ENCODE measurements at places on chromosomes 2 and 18.

- no peak for DNase-seq
Measured at GRCh38 chr2:95268211-95269035, 5.8 kb upstream of the PROM2 start.

DNA sequence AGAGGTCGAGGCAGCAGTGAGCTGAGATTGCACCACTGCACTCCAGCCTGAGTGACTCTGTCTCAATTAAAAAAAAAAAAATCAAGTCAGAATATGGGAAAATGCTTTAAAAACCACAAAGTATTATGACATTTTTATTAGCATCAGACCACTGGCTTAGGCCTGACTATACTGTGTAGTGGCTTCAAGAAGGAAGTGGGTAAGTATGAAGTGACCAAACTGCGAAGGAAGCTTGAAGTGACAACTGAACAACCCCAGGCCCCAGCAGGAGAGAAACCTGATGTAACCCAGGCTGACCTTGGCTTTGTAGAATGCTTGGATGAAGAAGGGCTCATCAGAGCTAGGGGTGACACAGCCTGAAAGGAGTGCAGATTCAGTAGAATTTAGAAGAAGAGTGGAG is 21.4 kb upstream of the HAAO start:
- no peak for DNase-seq

DNA sequence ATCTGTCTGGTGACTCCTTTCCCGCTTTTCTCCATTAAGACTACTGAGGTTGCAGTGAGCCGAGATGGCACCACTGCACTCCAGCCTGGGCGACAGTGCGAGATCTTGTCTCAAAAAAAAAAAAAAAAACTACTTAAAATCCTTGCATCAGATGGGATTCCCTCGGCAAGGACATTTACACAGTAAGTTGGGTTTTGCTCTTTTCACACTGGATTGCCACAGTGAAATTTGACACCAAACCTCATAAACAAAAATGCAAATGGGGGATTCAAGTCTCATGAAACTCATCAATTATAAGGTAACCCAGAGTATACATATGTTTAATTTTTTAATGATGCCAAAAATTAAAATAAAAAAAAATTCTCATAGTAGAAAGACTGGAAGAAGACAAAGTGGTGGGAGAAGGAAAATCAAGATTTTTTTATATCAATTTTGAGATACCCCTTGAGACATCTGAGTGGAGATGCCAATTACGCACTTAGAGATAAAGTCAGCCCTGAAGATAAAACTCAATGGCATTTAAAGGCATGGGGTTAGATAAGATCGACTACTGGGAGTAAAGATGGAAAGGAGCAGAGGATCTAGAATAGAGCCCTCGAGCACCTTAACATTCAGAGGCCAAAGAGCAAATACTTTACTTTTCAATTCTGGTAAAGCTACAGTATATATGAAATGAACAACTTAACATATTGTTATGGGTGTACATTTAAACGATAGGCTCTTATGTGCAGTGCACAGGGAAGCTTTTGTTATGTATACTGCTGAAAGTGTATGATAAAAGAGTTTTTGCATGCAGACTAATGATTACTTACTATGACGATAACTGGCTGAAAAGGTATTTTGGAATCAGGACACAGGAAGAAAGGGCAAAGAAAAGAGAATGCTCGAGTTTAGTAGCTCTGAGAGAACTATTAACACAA is 37.6 kb downstream of the CHMP3 start:
- no peak for DNase-seq

GRCh38 chr2:149068996-149069888 is 30.7 kb downstream of the LYPD6B start:
- DNase-seq, result no peak

DNA sequence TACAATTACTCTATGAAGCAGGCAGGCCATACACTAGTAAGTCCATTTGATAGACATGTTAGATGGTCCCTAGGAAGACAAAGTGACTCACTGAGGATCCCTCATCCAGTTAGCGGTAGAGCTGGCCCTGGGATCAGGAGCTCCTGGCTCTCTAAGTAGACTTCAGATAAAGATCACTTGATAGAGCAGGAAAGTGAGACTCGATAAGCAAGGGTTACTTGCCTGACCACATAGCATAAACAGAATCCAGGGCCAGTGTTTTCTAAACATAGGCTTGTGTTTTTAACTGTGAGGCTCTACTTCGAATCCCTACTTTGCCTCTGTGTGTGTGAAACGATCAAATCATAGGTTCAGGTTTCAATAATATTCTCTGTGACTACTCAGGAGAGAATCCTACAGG is 355.2 kb upstream of the TRIB2 start:
- DNase-seq, result no peak

DNA sequence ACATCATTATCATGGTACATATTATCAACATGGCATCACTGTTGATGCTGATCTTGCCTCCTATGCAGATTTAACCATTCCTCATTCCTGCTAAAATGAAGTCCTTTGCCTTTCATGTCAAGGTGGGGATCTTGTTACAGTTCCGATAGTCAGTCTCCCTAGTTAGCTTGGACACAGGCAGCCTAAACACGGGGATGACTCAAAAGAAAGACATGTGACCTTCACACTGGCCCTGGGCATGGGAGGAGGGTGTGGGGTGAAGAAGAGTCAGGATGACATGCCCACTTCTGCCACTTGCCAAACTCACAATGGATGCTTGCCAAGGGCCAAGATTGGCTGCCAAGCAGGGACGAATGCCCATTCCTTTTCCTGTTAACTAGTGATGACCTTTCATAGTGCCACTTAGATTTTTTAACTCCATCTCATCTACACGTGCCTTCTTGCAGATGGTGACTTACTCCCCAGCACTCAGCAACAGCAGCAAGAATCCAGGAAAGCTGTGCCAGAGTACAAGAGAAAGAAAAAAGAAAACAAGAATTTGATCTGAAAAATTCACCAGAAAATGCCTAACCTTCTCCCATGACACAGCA is 13.9 kb upstream of the SLC1A4 start:
- no peak for DNase-seq

GRCh38 chr2:2524348-2524941 is 193.4 kb upstream of the MYT1L start:
- DNase-seq, result no peak

- no peak for DNase-seq
Measured at GRCh38 chr2:217849154-217849975, 153.4 kb downstream of the TNS1 start.

- DNase-seq, result no peak
Measured at GRCh38 chr2:39487398-39488250, 50.5 kb upstream of the MAP4K3 start.

GRCh38 chr18:48836231-48836805 is 114.4 kb downstream of the SMAD7 start:
- no peak for DNase-seq

GRCh38 chr2:97656129-97656755 is 7.6 kb downstream of the ACTR1B start:
- no peak for DNase-seq

DNA sequence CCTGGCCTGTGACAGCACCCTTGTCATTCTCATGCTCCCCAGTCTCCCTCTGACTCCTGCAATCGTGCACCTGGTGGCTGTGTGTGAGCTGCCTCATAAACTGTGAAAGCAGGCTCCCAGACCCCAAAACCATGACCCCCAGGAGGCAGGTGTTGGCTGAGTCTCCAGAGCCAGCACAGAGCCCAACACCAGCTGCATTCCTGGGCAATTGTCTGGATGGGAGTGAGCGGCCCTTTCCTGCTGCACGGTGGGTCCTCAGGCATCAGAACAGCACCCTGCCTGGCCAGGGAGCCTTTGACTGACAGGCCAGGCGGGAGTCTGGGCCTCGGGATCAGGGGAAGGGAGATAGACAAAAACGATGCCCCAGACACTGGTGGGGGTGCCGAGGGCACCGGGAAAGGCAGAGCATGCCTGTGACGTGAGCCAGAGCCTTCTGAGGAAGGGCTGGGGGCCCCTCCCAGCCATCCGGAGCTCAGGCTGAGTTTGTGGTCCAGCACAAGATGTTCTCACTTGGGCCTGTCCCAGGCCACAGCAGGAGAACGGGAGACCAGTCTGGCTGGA is 135.1 kb upstream of the GPC1 start:
- no peak for DNase-seq

DNA sequence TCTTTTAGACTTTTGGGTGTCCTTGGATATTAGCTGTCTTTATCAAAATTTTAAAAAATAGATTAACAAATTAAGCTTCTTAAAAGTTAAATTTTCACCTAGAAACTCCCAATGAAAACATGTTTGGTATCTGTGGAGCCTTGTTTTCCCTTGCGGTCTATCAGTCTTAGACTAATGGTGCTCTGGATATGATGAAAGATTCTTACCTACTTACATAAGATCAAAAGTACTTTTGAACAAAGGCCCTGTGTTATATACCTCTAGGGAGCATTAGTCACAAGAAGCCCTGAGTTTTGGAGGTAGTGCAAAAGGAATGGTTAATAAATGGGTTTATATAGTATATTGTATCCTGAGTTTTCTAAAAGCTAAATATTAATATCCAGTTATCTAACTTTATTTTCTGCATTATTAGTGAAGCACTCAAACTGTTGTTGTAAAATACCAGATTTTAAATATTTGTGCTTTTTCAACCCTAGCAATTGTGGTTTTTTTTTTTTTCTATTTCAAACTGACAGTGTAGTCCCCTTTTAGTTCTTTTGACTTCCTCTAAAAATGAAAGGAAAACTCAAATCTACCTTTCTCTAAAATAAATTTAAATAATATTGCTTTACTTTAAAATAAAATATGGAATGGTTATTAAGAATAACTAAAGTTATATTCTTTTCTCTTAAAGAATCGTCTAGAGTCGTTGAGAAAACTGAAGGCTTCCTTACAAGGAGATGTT is 18.1 kb downstream of the NDC80 start:
- no peak for DNase-seq

DNA sequence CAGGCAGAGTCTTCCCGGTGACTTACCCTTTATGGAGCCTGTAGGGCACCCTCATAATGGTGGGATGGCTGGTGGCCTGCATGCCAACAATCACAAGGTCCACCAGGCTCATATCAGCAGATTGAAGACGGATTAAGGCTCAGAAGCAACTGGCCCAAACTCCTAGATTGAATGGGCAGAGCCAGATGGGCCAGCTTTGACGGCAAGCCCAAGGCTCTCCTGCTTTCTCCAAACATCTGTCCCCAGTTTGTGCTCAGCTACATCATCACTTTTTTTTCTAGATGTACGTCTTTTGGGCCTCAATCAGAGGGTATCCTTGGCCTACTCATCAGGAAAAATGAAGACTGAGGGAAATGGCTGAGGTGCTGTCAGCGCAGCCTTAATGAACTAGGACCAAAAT is 114.6 kb downstream of the VIT start:
- DNase-seq, result no peak

- DNase-seq, result no peak
Measured at GRCh38 chr2:111668274-111668616, 215.7 kb downstream of the ANAPC1 start.

DNA sequence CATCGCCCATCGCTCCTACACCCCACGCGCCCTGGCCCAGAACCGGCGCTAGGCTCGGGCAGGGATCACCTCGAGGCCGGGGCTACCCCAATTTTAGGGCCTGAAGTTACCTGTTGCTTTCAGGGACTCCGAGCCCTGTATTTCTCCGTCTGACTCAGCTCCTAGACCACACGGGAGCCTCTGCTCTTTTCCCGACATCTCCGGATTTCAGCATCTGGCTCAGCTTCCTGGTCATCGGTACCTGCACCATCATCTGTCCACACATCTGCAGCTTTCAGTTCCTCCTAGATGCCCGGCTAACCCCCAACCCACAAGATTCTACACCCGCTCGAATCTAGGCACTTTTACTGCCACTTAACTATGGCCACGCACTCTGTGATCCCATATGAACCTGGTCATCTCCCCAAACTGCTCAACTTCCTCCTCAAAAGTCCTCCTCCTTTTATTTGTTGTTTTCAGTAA is 12.1 kb upstream of the HMSD start:
- DNase-seq, result no peak

GRCh38 chr2:45725731-45726130 is 74.3 kb downstream of the PRKCE start:
- no peak for DNase-seq

GRCh38 chr18:44841752-44842587 is 161.3 kb downstream of the SETBP1 start:
- DNase-seq, result no peak

- no peak for DNase-seq
Measured at GRCh38 chr2:7450188-7450832, 533.1 kb downstream of the RNF144A start.

- DNase-seq, result no peak
Measured at GRCh38 chr2:110772383-110772755, 40.0 kb downstream of the ACOXL start.

- DNase-seq, result no peak
Measured at GRCh38 chr2:199443589-199444130, 14.1 kb downstream of the SATB2 start.

- DNase-seq, result no peak
Measured at GRCh38 chr18:48676756-48677368, 138.0 kb downstream of the CTIF start.

DNA sequence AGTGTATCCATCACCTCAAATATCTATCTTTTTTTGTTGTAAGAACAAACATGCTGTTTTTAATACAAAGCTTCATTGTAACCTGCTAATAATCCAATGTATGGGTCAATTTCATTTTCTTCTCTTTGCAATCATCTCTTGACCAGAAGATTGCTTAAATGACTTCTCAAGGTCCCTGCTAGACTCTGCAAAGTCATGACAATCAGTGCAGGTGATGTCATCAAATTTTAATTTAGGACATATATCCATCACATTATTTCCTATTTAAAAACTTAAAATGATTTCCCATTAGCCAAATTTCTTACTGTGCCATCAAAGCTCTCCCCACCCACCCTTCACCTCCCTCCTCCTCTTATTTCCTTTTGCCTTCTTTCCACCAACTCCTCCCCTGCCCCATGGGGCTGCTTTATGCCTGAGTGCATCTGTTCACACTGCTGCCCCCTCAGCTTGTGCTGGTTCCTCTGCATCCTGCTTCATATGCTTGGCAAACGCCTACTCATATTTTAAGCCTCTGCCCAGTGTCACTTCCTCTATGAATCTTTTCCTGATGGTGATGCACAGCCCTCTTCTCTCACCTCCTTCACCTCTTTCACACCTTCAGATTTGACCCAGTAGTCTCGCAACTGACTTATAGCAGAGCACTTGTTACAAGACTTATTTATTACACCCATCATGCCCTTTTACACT is 20.3 kb downstream of the PLEK start:
- DNase-seq, result no peak

DNA sequence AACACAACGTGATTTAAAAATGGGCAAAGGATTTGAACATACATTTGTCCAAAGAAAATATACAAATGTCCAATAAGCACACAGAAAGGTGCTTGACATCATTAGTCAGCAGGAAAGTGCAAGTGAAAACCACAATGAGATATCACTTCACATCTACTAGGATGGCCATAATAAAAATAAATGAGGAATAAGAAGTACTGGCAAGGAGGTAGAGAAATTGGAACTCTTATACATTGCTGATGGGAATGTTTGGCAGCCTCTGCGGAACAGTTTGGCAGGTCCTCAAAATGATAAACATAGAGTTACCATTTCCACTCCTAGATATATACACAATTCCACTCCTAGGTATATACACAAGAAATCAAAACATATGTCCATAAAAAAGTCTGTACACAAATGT is 51.0 kb upstream of the PGAP1 start:
- no peak for DNase-seq

All from NCI-H2081 treated with DMSO at 0.1 percent for 48 hours (cell line).